ENCODE measurements at places on chromosomes 6 and 20. TPM values are rescaled to one million over a fixed set of nuclear protein-coding genes. Genes with fewer than 3 reads are reported as not detected.

- DNase-seq = no peak
Observed at GRCh38 chr6:53517021-53517420, 27.9 kb downstream of the GCLC start.

DNA sequence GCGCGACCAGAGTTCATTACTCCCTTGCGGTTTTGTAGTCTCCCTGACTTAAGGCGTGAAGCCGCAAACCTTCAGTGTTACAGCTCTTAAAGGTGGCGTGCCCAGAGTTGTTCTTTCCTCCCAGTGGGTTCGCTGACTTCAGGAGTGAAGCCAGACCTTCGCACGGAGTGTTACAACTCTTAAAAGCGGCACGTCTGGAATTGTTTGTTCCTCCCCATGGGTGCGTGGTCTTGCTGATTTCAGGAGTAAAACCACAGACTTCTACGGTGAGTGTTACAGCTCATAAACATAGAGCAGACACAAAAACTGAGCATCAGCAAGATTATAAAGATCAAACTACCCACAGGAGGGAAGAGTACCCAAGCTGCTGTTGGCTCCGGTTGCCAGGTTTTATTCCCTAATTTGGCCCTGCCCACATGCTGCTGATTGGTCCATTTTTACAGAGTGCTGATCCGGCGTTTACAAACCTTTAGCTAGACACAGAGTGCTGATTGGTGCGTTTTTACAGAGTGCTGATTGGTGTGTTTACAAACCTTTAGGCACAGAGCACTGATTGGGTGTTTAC lies 10.4 kb downstream of the TMEM14C start:
- no peak for DNase-seq

DNA sequence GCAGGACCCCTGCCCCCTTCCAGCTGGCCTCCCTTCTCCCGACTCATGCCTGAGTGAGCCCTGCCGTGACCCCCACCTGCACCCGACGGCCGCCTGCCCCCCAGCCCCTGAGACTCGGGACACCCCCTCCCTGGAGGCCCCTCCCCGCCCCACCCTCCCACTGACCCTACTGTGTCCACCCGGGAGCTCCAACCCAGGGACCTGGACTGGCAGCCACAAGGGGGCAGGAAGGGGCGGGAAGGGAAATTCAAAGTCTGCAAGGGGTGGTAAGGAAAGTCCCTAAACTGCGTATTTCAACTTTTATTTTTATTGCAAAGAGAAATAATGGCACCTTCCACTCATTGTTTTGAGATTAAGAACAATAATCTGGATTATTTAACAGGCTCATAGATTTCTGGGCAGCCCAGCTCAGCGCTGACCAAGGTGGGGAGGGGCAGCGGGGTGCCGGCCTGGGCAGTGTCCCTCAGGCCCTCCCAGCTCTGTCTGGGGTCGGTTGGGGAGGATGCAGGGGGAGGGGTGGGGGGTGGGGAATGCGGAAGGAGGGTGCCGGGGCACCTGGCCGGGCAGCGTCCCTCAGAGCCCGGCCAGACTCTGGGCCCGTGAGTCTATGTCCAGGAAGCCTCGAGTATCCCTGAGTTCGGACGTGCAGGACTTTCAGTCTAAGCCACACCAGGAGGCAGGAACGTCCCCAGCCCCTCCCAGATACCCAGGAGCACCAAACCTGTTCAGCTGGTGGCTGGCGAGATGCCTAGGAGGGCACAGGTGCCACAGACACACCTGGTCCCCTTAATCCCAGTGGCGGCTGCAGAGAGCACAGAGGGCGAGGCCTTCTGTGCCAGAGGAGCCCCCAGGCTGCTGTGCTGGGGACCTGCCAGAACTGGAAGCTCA lies 1.3 kb upstream of the PTK6 start:
- no peak for DNase-seq

The RIPOR2 gene
- total RNA-seq = not detected

The RPS21 gene
- 1,245 TPM for total RNA-seq

DNA sequence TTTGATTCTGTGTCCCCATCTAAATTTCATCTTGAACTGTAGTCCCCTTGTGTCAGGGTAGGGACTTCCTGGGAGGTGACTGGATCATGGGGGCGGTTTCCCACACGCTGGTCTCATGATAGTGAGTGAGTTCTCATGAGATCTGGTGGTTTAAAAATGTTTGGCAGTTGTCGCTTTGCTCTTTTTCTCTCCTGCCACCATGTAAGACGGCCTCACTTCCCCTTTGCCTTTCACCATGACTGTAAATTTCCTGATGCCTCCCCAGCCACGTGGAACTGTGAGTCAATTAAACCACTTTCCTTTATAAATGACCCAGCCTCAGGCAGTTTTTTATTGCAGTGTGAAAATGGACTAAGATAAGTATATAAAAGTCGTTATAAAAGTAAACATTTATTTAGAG lies 80.5 kb upstream of the SGK1 start:
- no peak for DNase-seq

DNA sequence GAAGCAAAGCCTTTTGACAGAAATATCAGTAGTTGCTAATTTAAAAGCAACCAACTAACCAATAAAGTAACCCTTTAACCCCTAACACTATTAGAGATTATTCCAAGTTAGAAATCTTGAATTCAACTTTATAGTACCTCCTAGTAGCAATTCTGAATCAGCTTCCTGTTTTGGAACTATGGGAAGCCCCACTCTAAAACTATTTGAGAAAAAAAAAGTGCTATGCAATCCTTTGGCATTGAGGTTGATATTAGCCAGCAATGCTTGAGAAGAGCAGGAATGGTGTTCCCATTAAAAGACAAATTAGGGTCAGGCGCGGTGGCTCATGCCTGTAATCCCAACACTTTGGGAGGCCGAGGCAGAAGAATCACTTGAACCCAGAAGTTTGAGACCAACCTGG lies 306.2 kb upstream of the ZFP64 start:
- no peak for DNase-seq

The PTCRA gene
- not detected for total RNA-seq

- peak; percentile 8 for DNase-seq
Observed at GRCh38 chr20:61437280-61438206, 185.5 kb downstream of the CDH4 start.

The CASS4 gene
- total RNA-seq = not detected

The POM121L2 gene
- not detected for total RNA-seq

GRCh38 chr6:21406316-21406715 lies 187.2 kb upstream of the SOX4 start:
- DNase-seq = peak; percentile 9

The RBPJL gene
- total RNA-seq = not detected
